ENCODE measurements at places on chromosomes 5 and 9.

DNA sequence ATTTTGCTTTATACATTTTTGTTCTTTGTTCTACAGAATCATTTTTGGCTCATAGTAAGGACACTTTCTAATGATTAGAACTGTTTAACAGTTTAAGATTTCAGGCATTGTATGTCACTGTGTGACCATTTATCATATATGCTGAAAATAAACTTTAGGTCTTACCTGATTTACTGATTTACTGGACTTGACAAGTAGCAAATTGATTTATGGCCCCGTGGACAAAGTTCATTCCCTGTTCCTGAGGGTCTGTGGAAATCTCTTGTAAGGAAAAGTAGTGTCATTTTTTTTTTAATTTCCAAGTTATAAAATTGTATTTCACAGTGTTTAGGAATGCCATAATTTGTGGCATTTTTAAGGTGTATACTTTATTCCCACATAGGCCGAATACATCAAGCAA lies 40.7 kb downstream of the KIF2A start:
- no peak for DNase-seq

- DNase-seq: no peak
These were observed 75.0 kb upstream of the TNC start for GRCh38 chr9:115192835-115193525.

DNA sequence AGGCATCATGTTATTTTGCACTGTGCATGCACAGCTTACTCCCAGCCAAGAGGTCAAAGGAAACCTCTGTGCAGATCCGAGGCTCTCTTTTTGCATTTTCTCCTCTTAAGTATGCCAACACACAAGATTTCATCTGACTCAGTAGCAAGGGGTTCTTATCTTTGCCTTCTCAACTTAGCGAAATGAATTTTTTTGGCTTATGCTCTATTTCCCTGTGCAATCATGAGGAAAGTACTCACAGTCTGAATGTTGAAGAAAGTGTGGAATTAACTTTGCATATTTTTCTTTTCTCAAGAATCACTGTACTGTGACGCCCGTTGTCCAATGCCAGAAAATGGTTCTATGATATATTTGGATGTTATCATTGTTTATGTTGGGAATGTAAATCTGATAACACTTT lies 173.5 kb upstream of the FBXL7 start:
- DNase-seq: no peak

DNA sequence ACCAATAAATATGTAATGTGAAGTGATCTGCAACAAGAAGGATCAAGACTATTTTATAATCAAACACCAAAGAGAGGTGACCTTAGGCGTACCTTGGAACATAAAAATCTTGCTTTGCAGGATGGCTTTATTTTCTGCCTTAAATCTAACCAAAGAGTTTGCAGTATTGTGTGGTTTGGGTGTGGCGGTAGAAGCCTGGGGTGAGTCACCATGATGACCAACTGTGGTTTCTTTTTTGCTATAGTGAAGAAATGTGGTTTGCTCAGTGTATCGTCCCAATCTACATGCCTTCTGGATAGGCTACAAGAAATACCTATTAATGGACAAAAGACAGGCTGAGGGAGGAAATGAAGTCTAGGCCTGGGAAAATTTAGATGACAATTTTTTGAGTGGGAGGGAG lies 5.1 kb upstream of the CAST start:
- no peak for DNase-seq

- peak; percentile 14 for DNase-seq
These were observed 116.7 kb upstream of the RETREG1 start for GRCh38 chr5:16733331-16734006.

- DNase-seq: no peak
These were observed 240.9 kb downstream of the TLE4 start for GRCh38 chr9:79812507-79813257.

DNA sequence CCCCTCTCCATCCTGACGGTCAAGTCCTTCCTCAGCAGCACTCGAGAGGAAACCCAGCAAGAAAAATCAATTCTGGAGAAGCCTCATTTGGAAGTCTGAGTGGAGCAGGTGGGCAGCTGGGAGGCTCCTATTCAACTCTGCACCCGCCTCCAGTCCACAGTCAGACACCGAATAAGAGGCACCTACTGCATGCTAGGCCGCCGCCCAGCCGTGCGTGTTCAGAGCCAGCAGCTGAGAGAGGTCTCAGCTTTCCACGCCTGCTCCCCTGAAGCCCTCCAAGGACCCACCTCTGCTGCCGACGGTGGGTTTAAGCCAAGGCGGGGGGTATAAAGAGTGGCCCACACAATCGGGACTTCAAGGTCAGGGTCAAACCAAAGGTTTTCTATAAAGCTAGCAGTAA lies 41.9 kb downstream of the VAV2 start:
- no peak for DNase-seq

DNA sequence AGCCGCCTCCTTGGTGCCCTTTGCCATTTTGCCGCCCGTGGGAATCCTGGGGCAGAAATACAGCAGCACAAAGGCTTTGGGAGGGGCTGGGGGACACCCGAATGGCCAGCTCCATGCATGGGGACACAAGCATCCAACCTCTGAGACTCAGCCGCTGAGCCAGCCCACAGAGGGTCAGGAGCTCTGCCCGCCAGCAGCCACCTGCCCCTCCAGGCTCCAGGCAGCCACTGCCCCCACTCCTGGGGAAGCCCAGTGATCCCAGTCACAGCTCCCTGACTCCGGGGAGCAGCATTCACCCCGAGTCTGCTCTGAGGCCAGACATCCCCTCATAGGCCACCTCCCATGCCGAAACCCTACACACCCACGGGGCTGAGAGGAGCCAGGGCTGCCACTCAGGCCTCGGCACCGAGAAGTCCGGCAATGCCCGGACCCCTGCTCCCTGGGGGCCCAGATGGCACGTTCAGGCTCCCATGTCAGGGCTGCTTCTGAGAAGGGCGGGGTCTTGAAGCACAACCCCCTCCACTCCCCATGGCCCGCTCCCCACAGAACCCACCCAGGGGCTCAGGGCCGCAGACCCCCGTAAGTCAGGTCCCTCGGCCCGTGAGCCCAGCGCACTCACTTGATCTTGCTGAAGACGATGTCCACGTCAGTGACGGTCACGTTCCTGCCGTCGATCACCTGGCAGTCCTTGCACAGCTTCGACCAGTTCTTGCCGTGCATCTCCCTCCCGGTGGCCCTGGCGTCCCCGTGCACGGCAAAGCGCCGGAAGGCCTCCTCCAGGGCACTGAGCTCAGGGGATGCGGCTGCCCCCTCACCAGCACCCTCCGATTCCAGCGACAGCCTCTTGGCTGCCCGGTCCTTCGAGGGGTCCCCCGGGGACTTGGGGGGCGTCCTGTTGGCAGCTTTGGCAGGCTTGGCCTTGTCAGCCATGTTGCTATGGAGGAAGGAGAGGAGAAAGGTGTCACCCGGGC lies 15.7 kb downstream of the TPPP start:
- no peak for DNase-seq

DNA sequence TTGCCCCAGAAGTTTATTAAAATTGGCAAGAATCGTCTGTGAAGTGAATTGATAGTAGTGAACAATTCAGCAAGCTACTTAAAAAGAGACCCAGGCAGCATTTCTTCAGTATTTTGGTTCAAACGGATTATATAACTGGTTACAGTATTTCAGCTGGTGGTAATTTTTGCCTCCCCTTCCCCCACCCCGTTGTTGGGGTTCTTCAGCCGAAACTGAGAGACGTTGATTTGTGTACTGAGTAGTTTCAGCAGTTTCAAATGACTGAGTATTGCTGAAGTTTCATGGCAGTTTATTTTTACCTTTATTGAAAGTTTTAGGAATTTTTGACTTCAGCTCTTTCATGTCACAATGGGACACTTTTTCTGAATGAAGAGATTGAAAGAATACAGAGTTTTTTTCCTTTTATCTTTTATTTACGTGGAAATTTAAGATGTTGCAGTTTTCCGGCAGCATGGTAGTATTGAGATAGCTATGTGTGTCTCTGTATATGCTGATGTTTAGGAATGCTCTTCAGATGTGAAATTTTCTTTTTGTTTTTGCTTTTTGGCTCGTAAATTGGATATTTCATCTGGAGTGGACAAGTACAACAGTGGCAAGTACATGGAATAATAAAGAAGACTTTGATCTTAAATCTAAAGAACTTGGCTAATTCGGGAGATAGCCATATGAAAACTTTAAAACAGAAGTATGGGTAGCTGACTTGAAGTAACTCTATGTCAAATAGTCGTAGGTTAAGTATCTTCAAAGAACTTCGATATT lies 1.9 kb downstream of the GPBP1 start:
- DNase-seq: no peak

GRCh38 chr5:143413958-143414669 lies 10.6 kb upstream of the NR3C1 start:
- no peak for DNase-seq

DNA sequence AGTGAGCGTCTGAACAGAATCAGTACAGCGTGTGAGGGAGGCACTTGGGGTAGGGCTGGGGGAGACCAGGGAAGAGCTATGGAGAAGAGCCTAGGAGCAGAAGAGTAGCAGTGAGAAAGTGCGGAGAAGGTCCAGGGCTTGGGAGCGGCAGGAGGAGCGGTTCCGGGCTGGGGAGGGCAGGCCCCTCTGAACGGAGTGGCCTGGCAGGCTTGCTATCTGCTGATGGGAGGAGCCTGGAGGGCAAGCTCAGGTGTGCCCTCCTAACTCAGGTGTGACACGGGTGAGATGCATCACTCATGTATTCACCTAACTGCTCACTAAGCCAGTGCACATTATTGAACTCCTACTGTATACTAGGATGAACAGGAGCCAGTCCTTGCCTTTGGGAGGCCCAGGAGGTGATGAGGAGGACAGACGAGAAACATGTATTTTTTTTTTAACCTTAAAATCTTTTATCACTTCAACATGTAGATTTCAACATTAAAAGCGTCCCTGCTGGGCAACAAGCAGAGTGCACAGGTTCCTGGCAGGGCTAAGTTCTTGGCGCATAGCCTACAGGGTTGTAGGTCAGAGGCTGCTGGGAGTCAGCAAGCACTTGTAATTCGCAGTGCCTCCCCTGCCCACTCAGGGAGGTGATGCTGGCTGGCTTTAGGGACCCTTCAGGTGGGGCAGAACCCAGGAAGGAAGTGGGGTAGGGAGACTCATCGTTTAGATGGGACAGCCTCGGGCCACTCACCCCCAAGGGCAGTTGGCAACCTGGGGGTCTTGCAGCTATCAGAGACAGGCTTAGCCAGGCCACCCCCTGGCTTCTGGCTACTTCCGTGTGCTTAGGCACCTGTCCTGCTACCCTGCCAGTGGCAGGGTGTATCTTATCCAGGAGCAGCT lies 55.5 kb downstream of the TMOD1 start:
- DNase-seq: no peak

DNA sequence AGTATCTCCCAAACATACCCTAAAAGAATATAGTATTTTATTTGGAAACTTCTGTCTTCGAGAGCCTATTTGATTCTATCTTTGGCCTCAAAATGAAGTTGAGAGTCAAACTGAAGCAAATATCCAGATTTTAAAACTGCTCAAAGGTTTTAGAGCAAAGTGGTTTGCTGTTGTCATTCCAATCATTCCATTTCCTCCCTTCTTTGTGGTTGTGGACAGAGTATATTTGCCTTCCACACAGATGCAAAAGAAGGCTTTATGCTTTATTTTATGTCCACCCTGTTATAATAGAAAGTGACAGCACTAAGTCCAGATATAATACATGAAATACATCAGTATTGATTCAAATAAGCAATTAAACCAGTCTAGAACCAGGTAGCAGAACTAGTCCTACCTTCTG lies 12.4 kb downstream of the GZMK start:
- no peak for DNase-seq

DNA sequence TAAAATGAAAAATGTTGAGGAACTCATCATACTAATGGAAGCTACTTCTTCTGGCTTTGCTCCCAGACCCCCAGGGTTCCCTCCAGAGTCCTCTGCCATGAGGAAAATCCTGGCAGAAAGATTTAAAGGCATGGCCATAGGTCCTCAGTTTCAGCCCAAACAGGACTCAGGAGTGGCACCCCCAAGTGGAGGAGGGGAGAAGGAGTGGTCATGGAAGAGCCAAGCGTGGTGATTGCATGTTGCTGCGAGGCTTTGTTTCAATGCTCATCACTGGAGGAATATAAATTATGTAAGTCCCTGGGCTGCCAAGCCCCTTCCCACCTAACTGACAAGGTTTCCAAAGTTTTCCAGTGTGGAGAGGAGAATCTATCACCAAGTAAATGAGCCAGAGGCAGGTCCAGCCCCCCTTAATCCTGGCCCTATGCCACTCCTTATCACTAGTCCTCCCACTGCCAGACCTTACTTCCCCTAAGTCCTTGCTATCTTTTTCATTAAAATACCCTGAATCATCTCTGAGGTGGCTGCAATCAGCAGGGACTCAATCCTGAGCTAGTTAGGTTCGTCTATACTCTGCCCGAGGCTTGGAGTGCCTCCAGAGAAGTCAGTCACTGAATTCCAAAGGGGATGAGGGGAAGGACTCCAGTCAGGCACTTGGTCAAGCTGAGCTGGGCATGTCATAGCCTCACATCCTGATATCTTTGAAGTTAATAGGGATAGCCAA lies 70.7 kb upstream of the TAF1L start:
- no peak for DNase-seq

DNA sequence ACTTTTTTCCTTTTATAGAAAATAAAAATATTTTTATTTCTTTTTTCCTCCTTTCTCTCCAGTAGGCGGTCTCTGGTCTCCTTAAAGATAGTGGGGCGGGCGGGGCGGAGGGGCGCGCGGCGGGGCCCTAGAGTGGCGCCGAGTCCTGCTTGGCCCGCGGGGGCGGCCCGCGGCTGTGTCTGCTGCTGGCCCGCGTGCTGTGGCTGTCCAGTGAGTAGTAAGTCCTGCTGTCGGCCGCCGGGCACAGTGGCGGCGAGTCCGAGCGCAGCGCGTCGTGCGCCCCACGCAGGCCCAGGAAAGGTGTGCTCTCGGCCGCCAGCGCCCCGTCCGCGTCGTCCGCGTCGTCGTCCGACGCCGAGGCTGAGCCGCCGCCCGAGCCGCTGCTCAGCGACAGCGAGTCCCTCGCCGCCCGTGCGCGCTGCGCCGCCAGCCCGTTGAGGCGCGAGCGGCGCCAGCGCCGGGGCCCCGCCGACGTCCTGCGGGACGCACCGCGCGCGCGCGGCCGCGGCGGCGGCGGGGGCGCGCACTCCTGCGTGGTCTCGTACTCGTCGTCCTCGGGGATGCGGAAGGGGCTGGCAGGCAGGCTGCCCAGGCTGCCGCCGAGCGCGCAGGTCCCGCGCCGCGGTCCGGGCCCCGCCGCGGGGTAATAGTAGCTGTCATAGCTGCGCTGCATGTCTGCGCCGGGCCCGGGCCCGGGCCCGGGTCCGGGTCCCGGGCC lies 52.3 kb downstream of the PSD2 start:
- peak; percentile 52 for DNase-seq

GRCh38 chr5:74581988-74582365 lies 58.6 kb downstream of the ENC1 start:
- DNase-seq: no peak

- DNase-seq: no peak
These were observed 68.4 kb upstream of the RANBP3L start for GRCh38 chr5:36370073-36370472.

GRCh38 chr5:150180241-150181026 lies 9.4 kb upstream of the SLC6A7 start:
- peak; percentile 78 for DNase-seq

DNA sequence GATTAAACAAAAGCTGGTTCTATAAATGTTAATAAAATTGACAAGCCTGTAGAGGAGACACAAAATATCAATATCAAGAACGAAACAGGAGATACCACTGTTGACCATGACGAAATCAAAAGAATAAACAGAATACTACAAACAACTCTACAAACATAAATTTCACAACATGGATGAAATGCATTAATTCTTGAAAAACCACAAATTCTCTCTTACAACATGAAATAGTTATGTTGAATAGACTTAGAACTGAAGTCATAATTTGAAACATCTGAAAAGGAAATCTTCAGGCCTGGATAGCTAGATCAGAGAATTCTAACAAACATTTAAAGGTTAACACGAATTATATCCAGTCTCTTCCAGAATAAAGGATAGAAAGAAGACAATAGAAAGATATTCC lies 6.9 kb upstream of the SPATA31C1 start:
- DNase-seq: no peak

- DNase-seq: no peak
These were observed 153.9 kb downstream of the ARRDC3 start for GRCh38 chr5:91229031-91229727.

Data from anterior cingulate cortex (tissue), 58 donors.